Thoracic aorta (tissue), 2 donors: ENCODE measurements at places on chromosomes 3 and 15.
A peak's percentile ranks its signal among the peaks of the same experiment; 100 is the strongest.

GRCh38 chr15:67967871-67968431 is 86.2 kb upstream of the PIAS1 start:
- no peaks in the 10 kb centered on the region for H3K27me3 ChIP-seq
- DNase-seq, result peak; percentile 52
- H3K4me3 ChIP-seq, result peak overlapping the region; percentile 71
- peaks cover 2% of the 10 kb centered on the region for H3K4me1 ChIP-seq
- peak overlapping the region; percentile 21 for H3K27ac ChIP-seq
- no peaks in the 10 kb centered on the region for H3K36me3 ChIP-seq

DNA sequence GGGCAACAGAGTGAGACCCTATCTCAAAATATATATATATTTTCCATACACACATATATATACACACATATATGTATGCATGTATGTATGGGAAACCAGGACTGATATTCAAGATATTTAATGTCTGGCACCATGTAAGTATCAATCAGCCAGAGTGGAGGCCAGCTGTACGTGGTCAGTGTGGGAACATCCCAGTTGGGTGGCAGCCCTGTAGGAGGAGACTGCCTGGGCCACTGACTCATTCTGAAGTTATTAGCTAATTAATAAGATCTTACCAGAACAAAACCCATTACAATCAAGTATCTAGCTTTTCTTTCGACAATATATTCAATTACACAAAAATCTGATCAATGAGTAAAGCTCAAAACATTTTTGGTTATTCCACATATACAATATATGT is 85.1 kb upstream of the OCA2 start:
- no peak overlapping the region for H3K27ac ChIP-seq
- no peaks in the 10 kb centered on the region for H3K4me1 ChIP-seq
- no peaks in the 10 kb centered on the region for H3K27me3 ChIP-seq

GRCh38 chr3:194272861-194273742 is 78.0 kb downstream of the CPN2 start:
- no peaks in the 10 kb centered on the region for H3K27me3 ChIP-seq
- no peak overlapping the region for H3K27ac ChIP-seq
- no peaks in the 10 kb centered on the region for H3K36me3 ChIP-seq
- DNase-seq, result no peak
- H3K4me3 ChIP-seq, result no peak overlapping the region

DNA sequence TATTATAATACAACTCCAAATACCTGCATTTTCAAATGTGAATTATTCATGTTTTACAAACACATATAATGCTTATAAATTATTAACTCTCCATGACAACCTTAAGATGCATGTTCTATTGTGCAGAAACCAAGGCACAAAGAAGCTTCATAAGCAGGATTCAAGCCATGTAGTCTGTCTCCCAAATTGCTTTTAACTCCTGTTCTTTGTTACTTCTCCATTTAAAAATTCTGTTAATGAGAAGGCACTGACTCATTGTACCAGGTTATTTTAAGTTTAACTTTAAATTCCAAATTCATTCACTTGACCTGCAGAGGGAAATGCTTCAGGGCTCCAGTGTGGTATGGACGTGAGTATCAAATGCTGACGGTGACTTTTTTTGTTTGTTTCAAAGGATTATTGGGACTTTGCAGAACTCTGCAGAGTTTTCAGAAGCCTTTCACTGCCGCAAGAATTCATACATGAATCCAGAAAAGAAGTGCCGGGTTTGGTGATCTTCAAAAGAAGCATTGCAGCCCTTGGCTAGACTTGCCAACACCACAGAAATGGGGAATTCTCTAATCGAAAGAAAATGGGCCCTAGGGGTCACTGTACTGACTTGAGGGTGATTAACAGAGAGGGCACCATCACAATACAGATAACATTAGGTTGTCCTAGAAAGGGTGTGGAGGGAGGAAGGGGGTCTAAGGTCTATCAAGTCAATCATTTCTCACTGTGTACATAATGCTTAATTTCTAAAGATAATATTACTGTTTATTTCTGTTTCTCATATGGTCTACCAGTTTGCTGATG is 100.0 kb downstream of the MME start:
- no peak overlapping the region for H3K27ac ChIP-seq
- H3K4me1 ChIP-seq, result no peaks in the 10 kb centered on the region
- DNase-seq, result no peak
- H3K36me3 ChIP-seq, result no peaks in the 10 kb centered on the region

GRCh38 chr3:59528251-59528650 is 478.4 kb upstream of the CFAP20DC start:
- no peak overlapping the region for H3K27ac ChIP-seq
- no peaks in the 10 kb centered on the region for H3K36me3 ChIP-seq
- H3K27me3 ChIP-seq, result no peaks in the 10 kb centered on the region
- no peak for DNase-seq
